ENCODE measurements at places on chromosomes 1 and 21. TPM values are rescaled to one million over a fixed set of nuclear protein-coding genes. Genes with fewer than 3 reads are reported as not detected.

DNA sequence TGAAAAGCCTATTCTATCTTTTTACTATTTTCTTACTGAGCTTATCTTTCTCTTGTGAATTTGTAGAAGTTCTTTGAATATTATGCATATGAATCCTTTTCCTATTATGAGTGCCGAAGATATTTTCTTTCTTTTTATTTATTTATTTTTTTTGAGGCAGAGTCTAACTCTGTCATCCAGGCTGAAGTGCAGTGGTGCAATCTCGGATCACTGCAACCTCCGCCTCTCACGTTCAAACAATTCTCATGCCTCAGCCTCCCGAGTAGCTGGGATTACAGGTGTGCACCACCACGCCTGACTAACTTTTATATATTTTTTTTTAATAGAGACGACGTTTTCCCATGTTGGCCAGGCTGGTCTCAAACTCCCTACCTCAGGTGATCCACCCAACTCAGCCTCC is 109.8 kb downstream of the RHOU start:
- no peak for DNase-seq

DNA sequence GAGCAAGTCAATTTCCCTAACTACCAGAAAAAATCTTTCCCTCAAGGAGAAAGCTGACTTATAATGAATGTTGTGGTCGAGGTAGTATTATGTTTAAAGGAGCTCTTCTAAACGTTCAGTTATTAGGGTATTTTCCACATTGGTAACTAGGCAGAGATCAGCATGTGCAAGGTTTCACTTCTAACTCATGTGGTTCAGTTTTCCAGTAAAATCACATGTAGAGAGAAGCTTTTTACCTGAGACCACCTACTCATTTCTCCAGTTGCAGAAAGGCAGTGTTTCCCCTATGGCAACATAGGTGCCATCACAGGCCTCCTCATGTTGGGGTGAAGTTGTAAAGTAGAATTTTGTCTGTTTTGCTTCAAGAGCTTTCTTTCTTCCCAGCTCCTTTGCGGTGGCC is 23.7 kb downstream of the IL23R start:
- DNase-seq = no peak

- DNase-seq = no peak
Measured at GRCh38 chr1:81848880-81849682, 48.3 kb downstream of the ADGRL2 start.

GRCh38 chr1:164051782-164052181 is 507.2 kb upstream of the PBX1 start:
- no peak for DNase-seq

GRCh38 chr21:31666445-31667010 is 7.0 kb downstream of the SOD1 start:
- DNase-seq = no peak

Gene SLC22A15
- 5.6 TPM for polyA plus RNA-seq

Gene LAMB3
- 1.8 TPM for polyA plus RNA-seq

DNA sequence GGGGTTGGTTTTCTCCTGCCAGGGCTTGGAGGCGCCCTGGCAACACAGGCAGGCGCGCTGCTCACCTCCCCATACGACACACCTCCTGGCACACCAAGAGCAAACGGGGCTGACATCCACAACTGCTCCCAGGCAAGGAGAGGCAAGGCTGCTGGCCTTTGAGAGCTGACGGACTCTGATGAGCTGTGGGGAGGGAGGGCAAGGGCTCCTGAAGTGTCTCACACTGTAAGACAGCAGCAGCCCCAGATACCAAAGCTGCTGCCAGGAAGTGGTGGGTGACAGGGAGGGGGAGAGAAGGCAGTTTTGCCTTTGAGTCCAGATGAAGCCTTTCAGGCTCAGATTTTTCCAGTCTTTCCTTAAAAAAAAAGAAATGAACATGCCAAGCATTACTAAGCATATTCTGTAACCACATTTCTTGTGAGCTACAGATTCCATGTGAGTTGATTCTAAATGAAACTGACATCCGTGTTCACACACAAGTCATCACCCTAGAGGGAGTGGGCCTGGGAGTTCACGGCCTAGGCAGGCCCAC is 24.3 kb downstream of the PGBD5 start:
- DNase-seq = no peak

DNA sequence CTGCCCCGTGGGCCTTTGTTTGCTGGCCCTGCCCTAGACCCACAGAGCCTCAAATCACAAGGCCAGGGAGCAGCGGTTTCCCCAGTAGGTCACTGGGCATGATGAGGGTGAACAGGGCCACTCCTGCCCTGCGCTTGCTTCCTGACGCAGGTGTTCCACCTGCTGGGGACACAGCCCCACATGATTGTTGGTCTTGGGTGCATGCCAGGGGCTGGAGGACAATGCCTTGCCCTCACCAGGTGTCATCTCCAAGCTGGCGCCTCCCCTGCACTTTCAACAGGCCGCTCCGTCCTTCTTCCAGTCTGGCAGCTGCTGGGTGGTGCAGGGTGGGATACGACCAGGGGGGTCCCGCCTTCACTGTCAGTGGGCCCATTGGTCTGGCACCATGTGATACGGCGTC is 24.3 kb downstream of the IL10RB start:
- DNase-seq = no peak

- no peak for DNase-seq
Measured at GRCh38 chr1:54171016-54171415, 18.2 kb upstream of the CDCP2 start.

- no peak for DNase-seq
Measured at GRCh38 chr1:228364706-228365213, 41.9 kb downstream of the TRIM11 start.

- DNase-seq = no peak
Measured at GRCh38 chr1:41621791-41622190, 137.3 kb upstream of the EDN2 start.

Gene HLX
- polyA plus RNA-seq = 10.3 TPM
